ENCODE measurements at places on chromosomes 16 and 17. TPM values are rescaled to one million over a fixed set of nuclear protein-coding genes. Genes with fewer than 3 reads are reported as not detected.

DNA sequence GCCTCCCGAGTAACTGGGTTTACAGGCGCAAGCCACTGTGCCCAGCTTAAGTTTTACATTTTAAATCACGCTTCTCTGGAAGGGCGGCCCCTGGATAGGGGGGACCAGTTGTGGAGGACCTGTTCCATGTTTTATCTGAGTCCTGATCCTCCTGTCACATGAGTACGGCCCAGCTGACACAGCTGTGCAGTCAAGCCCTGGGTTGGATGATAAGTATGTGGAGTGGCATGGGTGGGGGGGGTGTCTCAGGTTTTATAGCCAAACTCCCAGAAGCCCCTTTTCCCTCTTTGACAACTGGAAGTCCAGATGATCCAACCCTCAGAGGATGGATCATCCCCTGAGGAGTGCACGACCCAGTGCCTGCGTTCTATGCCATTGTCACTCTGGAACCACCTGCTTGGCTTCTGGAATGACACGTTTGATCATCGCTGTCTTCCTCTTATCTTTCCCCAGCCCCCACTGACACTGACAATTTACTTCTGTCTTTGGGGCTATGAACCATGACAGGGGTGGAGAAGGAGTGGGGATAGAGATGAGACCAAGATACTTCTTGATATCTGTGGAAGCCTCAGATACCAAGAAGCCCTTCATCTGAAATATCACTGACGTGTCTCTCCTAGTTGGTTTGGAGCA is 191.2 kb downstream of the MSI2 start:
- DNase-seq, result no peak

GRCh38 chr16:57102888-57103851 is 10.8 kb downstream of the CPNE2 start:
- no peak for DNase-seq

The TMEM204 gene
- total RNA-seq, result 30.9 TPM

GRCh38 chr17:81179220-81179619 is 13.2 kb upstream of the AATK start:
- no peak for DNase-seq

DNA sequence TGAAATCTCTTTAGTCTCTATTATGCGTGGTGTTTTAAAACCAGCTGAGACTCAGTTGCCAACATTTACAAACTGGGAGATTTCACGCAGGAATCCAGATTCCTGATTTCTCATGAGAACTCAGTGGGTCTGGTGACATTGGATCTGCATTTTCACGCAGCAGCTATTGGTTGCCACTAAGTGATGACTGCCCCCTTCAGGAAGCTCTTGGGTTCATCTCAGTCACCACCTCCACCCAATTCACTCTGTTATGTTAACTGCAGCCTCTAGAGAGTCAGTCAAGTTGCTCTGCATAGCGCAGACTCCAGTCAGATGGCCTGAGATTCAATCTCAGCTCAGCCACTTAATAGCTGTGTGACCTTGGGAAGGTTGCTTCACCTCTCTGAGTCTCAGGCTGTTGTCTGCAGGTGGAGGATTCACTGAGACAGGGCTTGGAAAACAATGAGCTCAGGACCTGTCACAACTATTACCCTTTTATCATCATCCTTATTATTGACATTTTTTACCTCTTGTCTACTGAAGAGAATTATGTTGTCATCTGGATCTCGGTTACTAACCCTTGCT is 6.4 kb downstream of the SHISA9 start:
- DNase-seq, result no peak

- no peak for DNase-seq
Observed at GRCh38 chr17:77649717-77650211, 308.7 kb upstream of the TNRC6C start.

The PTGES3L gene
- 0.37 TPM for total RNA-seq

The ACSM2A gene
- not detected for total RNA-seq

DNA sequence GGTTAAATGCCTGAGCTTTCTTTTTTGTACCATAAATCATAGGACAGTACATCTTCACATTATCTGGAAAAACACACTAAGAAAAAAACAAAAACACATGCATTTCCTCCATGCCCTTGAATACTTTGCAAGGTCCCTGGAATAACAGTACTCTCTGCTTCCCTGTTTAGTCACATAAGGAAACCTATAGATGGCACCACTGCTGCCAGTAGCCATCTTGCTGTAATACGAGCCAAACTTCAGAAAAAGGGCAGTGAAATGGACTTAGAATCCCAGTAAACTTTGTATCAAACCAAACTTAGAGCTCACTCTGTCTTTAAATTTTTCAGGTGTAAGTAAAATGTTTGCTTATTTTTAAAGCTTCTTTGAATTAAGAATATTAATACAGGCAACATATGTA is 435.5 kb downstream of the KCNJ2 start:
- no peak for DNase-seq

DNA sequence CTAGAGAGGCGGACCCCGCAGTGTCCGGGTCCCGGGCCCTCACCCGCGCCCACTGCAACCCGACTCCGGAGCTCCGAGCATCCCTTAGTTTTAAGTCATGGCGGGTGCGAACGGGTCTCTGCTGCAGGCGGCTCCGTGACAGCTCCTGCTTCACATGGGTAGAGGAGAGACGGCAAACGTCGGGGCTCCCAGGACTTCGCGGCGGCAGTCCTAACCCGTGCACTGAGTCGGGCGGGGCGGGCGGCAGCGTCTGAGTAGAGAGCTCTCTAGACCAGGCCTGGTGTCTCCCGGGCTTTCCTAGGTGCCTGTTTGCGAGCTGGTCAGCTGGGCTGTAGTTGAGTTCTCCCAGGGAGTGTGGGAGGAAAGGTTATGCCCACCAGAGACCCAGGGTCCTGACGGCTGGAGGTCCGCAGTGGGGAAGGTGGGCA is 345 bp downstream of the TSC2 start:
- DNase-seq, result no peak

The SCGB1C2 gene
- total RNA-seq, result not detected

The TIGD7 gene
- 5.2 TPM for total RNA-seq

The KRTAP4-6 gene
- not detected for total RNA-seq

DNA sequence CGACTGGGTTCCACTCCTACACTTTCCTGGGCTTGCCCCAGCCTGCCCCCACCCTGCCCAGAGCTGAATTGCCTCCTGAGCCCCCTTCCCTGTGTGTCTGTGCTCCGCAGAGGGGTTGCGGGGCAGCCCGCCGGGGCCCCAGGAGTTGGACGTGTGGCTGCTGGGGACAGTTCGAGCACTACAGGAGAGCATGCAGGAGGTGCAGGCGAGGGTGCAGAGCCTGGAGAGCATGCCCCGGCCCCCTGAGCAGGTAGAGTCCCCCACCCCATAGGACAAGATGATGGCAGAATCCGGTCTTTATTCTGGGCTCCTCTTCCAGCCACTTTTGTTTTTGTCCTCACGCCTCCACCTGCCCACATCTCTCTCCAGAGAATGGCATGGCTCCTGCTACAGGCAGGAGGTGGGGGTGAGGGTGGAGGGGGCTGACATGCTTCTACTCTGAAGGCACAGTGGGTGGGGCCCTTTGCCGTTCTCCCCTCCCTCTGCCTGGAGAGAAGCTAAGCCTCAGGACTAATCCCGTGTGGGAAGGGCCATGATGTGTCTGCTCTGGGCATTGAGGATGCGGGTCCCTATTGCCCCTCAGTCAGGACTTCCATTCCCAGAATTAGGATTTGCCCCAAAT is 3.5 kb downstream of the ACBD4 start:
- no peak for DNase-seq

DNA sequence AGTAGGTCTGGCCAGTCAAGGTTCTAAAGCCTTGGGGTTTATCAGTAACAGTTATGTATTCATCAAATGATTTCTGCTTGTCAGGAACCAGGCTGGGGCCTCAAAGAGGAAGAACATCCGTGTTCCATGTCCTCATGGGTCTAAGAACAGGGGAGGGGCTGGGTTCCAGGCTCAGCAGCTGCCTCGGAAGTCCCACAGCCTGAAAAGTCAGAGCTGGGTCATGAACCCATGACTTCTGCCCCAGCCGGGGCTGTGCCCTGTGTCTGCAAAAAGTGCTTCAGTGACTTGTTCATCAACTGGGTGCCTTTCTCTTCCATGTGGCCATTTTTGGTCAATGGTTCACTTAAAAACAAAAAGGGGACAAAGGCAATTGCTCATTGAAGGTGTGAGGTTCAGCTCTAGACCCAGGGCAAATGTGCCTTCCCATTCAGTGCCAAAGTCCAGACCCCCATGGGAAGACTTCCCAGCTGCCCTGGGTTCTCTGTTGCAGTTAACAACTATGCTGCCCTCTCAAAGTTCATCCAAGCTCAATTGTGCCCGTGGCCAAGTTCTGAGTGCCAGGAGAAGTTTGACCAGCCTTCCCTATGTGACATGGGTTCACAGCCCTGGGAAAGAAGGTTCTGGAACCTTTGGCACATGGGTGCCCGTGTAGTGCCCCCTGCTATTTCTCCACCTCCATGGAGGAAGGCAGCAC is 18.5 kb downstream of the TBKBP1 start:
- no peak for DNase-seq

DNA sequence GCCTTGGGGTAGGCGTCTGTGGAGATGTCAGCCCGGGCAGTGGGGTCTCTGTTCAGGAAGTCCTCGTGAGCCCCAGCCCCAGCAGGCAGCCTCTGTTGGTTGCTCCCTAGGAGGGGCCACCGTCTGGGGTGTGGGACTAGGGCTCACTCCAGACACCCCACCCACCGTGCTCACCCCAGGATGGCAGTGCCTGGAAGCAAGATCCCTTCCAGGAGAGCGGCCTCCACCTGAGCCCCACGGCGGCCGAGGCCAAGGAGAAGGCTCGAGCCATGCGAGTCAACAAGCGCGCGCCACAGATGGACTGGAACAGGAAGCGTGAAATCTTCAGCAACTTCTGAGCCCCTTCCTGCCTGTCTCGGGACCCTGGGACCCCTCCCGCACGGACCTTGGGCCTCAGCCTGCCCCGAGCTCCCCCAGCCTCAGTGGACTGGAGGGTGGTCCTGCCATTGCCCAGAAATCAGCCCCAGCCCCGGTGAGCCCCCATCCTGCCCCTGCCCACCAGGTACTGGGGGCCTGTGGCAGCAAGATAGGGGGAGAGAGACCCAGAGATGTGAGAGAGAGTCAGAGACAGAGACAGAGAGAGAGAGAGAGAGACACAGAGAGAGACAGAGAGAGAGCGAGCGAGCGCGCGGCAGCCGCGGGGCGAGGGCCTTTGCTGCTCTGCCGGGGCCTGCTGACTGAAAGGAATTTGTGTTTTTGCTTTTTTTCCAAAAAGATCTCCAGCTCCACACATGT is 9.8 kb downstream of the NTHL1 start:
- DNase-seq, result no peak

- DNase-seq, result no peak
Observed at GRCh38 chr16:86892509-86892908, 314.2 kb downstream of the FOXL1 start.

The SLC5A11 gene
- 0.20 TPM for total RNA-seq

DNA sequence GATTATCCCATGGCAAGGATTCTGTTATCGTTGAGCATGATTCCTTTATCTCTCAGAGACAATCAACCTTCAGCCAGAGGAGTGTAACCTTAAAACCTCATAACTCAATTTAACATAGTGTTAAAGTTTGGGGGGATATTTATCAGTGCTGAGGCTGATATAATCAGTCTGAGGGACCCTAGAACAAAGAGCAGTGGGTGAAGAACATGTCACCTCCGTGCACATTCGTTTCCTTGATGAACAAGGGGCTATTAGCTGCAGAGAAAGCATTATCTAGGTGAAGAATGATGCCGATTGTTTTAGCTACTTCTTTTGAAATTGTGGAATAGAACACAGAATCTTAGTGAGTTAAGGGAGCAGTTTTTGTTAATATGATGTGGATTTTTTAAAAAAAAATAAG is 99.1 kb downstream of the SKAP1 start:
- no peak for DNase-seq

DNA sequence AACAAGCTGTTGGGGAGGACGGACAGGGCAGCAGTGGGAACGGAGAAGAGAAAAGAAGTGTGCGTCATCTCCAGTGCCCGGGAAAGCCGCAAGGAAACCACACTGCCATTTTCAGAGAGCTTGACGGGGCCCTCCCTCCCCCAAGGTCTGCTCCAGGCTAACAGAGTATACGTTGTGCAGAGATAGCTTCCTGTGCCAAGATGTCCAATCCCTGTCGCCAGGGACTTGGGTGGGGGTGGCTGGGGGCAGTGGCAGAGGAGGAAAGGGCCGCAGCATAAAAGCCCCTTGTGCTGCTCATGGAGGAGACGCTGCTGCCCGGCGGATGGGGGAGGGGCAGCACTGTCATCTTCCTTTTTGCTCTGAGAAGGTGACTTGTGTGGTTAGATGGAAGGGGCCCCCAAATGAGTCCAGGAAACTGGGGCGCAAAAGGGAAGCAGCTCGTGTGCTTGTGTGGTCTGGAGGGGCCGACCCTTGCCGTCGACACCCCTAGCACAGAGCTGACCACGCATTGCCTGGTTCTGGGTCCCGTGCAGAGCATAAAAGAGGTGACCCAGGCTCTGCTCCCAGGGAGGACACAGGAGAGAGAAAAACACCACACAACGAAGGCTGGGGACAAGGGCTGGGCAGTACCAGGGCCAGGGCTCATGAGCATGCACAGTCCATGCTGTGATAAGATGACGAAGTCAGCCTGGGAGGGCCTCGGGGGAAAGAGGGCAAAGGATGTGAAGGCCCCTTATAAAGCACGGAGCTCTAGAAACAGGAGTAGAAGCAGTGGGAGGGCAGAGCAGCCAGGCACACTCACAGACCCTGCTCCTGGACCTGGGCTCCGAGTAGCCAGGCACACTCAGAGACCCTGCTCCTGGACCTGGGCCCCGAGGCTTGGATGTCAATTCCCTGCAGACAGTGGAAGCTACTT is 372.7 kb downstream of the SLC39A11 start:
- DNase-seq, result peak; percentile 49

DNA sequence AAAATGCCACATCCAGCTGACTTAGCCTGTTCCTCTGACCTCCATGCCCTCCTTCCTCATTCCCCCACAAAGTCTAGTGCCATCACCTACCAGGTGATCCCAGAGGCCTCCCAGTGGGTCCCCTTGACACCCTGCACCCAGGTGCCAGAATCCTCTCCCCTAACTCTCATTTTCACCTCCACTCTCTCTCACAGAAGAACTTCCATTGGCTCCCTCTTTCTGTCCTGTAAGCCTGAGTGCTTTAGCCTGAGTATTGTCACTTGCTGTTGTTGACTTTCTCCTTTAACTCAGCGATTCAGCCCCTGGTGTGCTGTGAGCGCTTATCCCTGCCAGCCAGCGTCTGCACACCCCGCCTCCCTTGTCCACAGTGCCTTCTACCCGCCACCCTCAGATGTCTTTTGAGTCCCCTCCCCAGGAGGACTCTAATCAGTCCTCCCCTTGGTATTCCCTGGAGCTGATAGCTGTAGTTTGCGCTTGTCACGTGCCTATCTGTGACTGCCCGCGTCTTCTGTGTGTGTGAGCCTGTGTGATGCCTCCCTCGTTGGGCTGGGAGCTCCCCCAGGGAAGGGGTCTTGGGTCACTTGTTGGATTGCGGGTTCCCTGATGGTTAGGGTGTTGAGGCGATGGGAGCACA is 31.9 kb downstream of the ARHGAP23 start:
- no peak for DNase-seq

All from CD8-positive, alpha-beta memory T cell (primary cell).